ENCODE measurements at places on chromosomes 11 and 22. TPM values are rescaled to one million over a fixed set of nuclear protein-coding genes. Genes with fewer than 3 reads are reported as not detected.

Gene IL18
- 23.7 TPM for total RNA-seq

GRCh38 chr11:27459191-27459590 lies 13.4 kb downstream of the LGR4 start:
- DNase-seq, result no peak

Gene KCNQ1
- 15.4 TPM for total RNA-seq

Gene PGAP2
- total RNA-seq, result 23.6 TPM

DNA sequence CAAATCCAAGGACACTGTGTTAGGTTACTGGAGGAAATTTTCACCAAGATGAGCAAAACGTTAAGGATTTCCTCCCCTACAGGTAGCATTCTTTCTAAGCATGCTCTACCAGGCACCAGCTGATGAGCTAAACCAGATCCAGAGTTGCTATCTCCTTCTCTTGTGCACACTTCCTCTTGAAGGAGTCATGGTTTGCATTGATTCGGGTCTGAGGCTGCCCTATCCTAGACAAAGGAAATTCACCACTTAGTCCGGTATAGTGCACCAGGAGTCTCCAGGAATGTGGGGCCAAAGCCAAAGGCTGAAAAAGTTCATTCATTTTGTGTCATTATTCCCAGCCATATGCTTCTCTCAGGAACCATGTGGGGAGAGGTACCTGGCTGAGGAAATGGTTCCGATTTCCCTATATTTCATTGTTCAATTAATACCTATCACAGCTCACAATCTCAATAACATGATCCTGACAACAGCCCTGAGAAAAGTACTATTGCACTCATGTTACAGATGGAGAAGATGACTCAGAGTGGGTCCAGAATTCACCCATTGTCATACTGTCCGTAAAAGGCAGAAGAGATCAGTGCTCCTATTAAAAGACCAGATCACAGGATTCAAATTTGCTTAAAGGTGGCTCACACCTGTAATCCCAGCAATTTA lies 39.1 kb downstream of the SLC35F2 start:
- DNase-seq, result no peak

DNA sequence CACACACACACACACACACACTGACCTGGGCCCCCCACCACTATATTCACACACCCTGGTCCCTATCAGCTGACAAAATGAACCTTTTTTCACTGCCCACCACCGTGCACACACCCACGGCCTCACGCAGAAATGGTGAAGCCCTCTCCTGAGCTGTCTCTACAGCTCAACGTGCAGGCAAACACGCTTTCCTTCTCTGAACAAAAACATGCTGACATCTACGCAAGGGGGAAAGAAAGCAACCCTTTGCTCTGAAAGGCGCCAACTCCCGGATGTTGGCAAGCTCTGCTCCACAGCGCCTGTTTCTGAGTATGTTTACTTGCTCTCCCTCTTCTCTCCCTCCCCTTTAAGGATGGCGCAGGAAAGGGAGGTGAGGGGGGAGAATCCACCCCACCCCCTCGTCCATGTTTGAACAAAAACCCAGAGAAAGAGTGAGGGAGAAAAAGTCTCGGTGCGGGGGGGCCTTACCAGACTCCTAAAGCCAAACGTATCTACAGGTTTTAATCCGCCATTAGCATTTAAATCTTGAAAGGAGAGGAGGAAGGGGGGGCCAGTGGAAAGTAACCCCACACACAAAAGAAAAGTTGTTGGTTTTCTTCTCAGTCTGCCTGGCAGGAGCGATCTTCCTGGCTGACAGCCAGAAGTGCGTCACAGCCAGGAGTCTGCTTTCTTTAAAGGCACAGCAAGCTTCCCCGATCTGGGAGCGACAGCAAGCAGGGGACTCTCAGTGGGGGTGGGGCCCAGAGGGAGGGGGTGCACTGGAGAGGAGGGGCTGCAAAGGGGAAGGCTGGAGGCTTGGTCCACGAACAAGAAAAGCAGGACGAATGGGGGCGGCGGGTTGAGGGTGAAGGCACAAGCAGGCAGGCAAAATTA lies 39.6 kb downstream of the NUMA1 start:
- DNase-seq, result peak; percentile 100

Gene PRODH
- 65.7 TPM for total RNA-seq

Gene TSSK2
- total RNA-seq, result 0.25 TPM

DNA sequence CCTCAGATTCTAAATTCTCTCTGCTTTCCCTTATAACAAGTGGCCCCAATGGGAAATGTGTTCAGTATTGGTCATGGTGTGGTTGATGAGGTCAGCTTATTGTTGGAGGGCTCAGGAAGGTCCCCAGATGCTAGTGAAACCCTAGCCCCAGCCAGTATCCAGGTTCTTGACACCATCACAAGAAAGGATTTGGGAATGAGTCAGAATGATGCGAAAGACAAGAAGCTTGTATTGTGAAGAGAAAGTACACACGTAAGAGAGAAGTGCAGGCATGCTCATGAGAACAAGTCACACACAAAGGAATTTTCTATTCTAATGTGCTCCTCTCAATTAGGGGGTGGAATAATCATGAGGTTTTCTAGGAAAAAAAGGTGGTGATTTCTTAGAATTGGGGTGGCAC lies 34.9 kb upstream of the TRPC6 start:
- no peak for DNase-seq

Gene PYGM
- 3.8 TPM for total RNA-seq

DNA sequence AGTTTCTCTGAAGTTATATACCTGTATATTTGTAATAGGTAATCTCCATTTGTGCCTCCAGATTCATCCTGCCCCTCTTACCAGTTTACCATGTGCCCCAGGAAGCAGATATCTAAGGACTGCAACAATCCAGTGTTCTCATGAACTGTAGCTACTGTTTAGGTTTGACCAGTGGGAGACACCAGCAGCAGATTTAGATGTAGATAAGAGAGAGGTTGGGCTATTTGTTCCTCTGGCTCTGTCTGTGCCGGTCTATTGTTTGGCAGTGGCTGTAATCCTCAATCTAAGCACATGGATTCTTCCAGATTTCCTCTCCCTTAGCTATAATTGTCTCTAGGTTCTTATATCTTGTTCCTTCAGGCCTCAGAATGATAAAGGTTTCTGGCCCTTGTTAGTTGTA lies 88.4 kb downstream of the ANO3 start:
- no peak for DNase-seq

Gene UBTFL1
- not detected for total RNA-seq
